Germinal center (tissue), 1 donor: ENCODE measurements at places on chromosomes 4 and X.
A peak's percentile ranks its signal among the peaks of the same experiment; 100 is the strongest.

- no peak for DNase-seq
Measured at GRCh38 chr4:130031858-130032257, 935.9 kb downstream of the C4orf33 start.

- DNase-seq = no peak
Measured at GRCh38 chr4:167722487-167722808, 369.9 kb upstream of the ANXA10 start.

DNA sequence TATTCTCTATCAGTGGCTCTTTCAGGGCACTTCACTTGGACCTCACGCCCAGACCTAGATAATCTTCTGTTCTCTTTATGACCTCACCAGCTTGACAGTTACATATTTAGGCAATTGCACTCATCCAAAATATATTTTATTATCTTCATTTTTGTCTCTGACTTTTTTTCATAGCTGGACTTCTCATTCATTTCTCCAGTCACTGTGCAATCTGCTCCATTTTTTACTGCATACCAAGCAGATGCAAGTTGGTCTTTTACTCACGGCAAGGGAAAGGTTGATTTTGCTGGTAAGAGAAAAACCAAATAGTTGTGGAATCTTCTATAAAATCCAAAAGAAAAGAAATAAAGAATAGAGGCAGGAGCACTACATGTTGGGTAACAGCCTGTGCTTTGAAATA lies 31.7 kb downstream of the MAD2L1 start:
- DNase-seq = no peak

DNA sequence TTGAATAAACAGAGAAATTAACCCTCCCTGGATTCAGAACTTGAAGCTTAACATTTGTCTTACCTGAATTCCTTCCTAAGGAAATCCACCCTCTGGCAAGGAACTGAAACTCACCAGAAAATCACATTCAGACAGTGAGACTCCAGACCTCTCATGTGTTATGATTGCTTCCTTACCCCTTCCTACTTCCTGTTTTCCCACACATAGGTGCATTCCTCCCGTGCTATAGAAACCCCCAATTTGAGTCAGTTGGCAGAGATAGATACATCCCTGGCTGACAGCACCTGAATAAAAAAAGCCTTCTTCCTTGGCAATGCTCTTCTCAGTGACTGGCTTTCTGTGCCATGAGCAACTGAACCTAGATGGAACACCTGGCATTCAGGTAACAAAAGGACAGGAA lies 157.0 kb upstream of the SMIM31 start:
- no peak for DNase-seq

DNA sequence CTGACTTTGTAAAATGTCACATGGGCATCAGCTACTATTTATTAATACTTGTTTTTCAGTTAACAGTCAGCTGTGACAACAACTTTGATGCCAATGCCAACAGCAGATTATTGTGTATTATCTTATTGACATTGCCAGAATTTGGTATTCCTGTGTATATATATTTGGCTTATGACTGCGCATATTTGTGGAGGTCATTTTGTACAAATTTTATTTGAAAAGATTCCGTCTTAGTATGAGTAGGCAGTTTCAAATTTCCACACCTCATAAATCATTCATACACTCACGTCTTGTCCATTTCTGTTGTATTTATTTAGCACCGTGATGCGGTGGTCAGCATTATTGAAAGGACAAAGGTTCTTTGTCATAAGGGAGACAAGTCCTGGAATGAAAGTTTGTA lies 558.2 kb upstream of the NDST4 start:
- no peak for DNase-seq

GRCh38 chr4:145886871-145887240 lies 51.8 kb downstream of the ZNF827 start:
- DNase-seq = peak; percentile 21

DNA sequence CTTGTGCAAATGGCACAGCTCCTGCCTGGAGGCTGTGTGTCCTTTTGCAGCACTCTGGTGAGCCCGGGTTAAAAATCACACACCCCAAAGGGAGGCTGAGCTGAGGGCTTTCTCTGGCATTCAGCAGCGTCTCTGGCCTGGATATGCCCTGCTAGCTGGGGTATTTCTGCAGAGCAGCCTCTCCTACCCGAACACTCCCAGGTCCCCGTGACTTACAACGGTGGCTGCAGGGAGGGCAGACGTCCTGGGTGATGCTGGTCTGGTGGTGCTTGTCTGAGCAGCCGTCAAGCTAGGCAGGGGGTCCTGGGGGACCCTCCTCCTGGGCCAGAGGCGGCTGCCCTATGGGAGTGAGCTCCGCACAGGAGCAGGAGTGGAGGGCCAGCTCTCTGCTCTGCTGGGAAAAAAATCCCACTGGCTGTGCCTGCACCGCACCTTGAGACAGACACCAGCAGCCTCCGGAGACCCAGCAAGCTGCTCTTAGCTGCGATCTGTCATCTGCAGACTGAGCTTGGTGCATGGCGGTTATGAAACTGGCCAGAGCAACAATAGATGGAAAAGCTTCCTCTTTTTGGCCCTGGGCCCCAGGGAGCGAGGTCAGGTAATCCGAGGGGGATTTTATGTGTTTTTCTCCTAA lies 41.3 kb upstream of the ASMTL start:
- peak; percentile 63 for DNase-seq

GRCh38 chr4:40865696-40866095 lies 115.9 kb downstream of the NSUN7 start:
- no peak for DNase-seq

DNA sequence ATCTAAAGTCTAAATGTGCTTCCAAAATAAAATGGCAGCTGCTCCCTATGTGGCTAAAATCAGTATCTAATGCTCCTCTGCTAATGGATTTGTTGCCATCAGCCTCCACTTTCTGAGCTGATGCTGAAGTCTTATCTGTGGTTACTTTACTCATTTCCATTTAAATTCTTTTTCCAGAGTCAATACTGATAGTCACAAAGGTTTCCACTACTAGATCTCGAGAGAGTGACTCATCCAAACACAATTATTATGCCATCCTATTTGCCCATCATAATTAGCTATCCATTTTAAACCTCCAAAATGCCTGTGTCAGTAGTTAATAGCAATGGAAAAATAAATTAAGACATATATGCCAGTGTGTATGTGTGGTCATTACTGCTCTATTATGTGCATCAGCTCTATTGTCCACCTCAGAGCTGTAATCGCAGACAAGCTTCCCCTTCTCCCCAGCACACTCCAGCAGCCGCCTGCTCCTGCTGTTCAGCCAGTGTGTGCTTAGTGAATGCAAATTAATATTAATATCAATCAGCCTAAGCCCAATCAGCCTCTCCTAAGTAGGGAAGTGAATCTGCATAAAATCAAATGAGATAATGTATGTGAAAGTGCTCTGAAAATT lies 199.8 kb upstream of the ZIC3 start:
- DNase-seq = no peak

GRCh38 chrX:101485212-101485949 lies at the start of gene ARMCX4:
Gene ARMCX4, plus strand, starts transcription at chrX:101485456. Its CDS starts 3,134 bp downstream, at chrX:101488590.
- DNase-seq = no peak

- DNase-seq = no peak
Measured at GRCh38 chr4:109111031-109111430, 191.4 kb downstream of the COL25A1 start.

GRCh38 chr4:119692001-119692400 lies 63.4 kb upstream of the PDE5A start:
- DNase-seq = no peak

DNA sequence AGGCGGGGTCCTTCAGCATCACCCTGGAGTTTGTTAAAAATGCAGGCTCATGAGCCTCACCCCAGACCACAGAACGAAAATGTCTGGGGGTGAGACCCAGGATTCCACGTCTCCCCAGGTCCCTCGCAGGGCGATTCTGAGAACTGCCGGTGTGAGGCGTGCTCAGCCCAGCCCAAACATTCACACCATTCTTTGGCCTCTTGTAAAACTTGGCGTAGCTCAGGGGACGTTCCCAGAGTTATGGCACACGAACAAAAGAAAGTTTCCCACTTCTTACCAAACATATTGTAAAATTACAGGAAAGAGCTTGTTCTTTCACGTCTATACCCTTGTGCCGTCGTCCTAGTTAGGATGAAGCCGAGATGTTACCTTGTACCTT lies 12.9 kb downstream of the CD99 start:
- no peak for DNase-seq

DNA sequence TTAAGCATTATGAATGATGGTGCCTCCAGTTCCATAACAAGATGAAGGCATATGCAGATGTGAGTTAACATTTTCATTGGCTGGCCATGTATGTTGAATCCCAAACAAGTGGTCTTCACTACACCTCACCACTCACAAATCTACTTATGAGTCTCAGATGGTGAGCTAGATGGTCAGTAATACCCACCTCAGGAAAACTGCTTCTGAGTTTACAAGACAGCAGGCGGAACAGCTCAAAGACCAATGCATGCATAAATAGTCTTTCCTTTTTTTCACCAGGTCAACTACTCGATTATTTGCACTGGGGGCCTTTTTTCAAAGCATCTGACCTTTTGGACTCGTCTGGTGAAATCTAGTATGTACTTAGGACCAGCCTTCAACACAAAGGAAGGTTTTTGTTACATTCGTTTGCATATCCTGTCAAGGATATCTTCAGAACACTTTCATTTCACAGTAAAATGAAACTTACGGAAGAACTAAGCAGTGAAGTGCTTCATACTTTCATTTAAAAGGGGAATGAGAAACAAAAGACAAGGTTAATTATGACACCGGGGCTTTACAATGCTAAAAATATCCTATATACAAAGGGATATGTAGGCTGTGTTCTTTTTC lies 23.1 kb upstream of the TLR7 start:
- no peak for DNase-seq

DNA sequence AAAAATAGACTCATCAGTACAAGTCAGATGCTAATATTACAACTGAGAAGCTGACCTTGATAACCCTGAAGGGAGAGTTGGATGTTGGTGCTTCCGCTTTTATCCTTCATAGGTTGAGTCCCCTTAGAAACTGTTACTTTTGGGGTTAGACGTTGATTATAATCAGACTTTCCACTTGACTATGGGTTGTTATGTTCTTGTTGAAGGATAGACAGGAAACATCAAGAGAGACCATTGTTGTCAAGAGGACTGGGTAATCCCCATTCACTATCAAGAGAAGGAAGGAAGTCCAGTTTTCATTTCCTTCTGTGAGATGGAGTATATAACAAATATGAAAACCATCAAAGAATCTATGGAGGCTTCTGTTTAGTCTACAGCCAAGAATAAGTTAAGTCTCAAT lies 229.9 kb upstream of the AFF2 start:
- DNase-seq = no peak

- DNase-seq = no peak
Measured at GRCh38 chr4:16931339-16932305, 33.2 kb upstream of the LDB2 start.

DNA sequence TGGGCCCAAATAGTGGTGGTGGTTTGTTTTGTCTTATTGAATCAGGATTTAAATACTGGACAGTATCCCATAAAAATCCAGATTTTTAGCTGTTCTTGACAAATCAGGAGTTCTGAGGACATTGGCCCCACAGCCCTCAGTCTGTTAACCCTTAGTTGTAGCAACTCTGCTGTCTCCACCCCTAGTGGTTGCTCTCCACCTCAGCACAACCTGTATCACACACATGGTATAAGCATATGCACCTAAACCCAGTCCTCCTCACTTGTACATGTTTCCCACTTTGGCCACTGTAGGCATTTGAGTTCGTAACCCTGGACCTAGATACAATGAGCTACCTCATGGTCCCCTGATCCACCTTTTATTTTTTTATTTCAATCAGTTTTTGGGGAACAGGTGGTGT lies 75.9 kb downstream of the MRPL1 start:
- DNase-seq = no peak

GRCh38 chr4:10117359-10118047 lies 904 bp upstream of the WDR1 start:
- DNase-seq = peak; percentile 40

DNA sequence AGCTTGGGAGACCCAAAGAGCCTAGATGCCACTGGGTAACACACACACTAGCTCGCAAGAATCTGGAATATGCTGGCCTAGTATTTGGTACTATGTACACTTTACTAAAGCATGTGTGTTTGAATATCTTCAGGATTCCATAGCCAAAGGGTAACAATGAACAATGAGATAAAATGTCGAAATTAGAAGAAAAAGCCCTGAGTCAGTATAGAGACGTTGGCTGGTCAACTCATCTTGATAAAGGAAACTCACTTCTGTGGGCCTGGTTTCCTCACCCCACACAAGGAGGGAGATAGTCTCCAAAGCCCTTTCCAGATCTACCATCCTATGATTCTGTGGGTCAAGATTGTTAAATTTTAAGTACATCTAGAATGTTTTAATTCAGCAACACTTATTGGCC lies 6.9 kb downstream of the ZDHHC9 start:
- DNase-seq = no peak

DNA sequence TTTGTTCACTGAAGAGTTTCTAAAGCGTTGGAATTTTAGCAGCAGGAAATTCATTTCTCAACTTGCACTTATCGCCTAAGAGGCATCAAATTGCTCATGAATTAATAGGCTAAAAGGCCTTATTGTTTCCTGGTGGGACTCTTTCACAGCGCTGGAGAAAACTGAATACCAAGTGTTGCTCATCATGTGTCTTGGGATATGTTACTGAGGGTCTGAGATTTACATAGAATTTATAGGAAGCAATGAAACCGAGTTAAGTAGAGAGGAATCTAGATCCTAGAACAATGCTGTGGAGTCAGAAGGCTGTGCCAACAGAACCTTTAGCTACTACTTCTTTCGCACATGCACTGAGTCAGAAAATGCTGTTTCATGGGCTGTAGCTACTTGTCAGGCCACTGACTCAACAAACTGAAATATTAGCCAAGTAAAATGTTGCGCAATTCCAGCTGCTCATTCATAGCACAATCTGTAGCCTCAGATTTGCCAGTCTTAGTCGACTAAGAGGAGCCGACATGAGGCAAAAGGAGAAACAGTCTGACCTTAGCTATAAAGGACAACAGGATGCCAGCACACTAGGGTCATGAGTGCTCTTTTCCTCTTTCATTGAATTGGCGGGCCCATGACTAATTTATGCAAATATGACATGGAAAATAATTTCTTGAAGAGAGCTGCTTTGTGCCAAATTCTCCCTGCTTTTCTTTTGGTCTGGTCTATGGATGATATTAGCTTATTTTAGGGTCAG lies 35.9 kb upstream of the CXCL8 start:
- no peak for DNase-seq

GRCh38 chr4:100574607-100575006 lies 56.8 kb upstream of the EMCN start:
- DNase-seq = no peak

DNA sequence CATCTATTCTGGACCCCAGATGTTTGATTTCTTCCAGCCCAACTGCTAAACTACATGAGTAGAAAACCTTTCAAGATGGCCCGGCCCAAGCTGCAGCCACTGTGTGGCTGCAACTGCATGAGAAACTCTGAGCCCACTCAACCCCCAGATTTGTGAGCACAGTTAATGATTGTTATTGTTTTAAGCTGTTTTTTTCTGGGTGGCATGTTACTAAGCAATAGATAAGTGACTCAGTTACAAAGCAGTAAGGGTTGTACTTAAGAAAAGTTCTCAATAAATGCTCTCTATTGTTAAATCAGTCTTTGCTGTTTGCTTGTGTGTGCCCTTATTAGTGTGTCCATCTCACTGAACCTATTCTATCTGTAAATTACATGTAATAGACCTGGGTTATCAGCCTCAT lies 51.8 kb downstream of the GC start:
- no peak for DNase-seq
